Naive thymus-derived CD8-positive, alpha-beta T cell (primary cell): ENCODE measurements at places on chromosomes 1 and 21.

DNA sequence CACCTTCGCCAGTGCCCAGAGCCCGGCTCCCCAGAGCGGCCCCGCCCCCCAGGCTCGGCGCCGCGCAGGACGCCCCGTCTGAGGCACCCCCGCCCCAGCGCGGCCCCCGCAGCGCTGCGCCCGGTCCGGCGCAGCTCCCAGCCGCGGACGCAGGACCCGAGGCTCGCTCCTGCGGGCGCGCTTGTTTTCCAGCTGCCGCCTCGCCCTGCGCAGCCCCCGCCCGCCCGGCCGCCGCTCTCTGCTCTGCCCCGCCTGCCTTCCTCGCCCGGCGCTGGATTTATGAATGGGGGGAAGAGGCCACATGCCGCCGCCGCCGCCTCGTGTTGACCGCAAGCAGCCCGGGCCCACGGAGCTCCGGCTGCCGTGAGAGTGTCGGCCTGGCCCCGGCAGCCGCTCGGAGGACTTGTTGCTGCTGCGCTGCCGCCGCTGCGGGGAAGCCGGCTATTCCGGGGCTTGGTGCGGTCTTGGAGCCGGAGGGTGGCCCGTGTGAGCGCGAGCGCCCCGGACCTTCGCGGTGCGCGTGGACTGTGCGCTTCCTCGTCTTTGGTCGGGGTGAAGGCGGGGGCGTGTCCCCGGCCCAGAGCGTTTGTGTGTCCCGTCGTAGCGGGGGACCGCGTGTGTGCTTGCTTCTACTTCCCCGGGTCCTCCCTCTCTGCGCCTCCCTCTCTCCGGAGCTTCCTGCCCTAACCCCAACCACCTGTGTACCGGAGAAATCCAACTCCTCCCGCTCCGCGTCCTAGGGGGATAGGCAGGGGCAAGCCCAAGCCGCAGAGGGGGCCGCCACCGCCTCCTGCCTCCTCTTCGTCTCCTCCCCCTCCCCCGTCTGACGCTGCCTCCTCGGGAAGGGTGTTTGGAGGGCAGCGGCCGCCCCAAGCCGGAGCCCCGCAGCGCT lies 736 bp downstream of the KCNC4 start:
- peak; percentile 50 for DNase-seq

GRCh38 chr1:6223617-6224016 lies 12.1 kb downstream of the ICMT start:
- no peak for DNase-seq

DNA sequence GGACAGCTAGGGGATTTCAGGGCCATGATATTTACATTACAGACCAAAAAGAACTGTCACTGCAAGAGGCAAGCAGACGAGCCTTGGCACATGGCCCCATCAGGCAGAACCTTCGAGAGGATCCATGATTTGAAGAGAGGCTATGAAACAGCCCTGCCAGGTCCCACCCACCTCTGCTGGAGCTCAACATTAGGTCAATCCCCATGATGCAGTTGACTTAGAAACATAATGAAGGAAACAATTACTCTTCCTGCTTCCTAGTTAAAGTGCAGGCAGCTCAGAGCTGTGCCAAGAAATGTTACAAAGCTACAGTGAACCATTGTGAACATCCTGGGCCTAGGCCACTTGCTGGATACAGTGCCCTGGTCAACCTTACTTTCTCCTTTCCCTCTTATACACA lies 41.7 kb upstream of the PTCH2 start:
- no peak for DNase-seq

- DNase-seq = no peak
These were observed 4.2 kb downstream of the AURKAIP1 start for GRCh38 chr1:1370771-1371300.

DNA sequence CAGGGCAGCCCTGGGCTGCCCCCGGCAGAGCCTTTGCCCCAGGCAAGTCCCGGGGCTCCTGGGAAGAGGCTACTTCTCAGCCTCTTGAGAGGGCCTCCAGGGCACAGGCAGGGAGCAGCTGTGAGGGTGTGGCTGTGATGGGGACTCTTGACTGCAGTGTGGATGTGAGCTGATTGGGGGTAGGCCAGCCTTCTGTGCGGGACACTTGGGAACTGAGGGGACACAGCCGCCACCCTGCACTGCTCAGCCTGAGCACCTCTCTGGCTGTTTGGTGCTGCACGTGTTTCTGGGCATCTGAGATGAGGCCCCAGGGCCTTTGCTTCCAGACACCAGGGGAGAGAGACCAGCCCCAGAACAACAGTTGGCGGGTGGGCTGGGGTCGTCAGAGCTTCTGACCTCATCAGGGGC lies 62.1 kb downstream of the SKI start:
- no peak for DNase-seq

- DNase-seq = no peak
These were observed 20.2 kb upstream of the WNT4 start for GRCh38 chr1:22163137-22163536.

DNA sequence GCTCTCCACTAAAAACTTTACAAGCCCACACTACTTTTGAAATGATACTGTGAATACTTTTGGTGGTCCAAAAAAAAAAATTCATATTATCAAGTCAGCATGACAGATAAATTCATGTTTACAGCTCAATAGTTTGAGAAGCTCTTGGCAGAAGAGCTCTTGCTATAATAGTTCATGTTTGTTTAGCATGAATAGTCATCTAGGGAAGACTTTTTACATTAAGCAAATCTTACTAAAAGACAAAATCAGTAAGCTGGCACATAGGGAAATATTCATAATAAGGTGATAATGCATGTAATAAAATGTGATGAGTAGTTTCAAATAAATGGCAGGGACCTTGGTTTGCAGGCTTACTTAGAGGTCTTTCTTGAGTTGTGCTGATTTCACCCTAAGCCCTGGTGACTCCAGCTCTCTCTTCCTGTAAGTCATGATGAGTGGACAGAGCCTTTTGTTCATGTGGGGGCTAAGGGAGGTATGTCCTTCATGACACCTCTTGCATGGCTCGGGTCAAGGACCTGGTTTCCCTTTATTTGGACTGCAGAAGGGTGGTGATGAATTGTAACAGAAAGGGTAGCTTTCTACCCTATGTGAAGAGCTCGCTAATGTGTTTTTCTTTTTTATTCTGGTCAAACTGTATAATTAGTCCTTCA lies 166.7 kb downstream of the GABPA start:
- DNase-seq = no peak

DNA sequence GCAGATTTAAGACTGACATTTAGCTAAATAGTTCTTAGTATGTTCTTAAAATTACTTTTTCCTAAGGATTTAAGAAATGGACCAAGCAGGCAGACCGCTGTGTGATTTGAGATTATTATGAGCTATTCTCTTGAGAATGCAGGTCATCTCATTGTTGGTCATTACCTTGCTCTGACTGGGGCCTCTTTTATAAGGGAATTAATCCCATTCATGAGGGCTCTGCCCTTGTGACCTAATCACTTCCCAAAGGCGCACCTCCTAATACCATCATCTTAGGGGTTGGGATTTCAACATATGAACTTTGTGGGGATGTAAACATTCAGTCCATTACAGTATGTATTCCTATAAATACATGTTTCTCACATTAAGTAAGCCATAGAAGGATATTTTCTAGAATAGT lies 24.2 kb downstream of the OSBPL9 start:
- no peak for DNase-seq
